ENCODE measurements at places on chromosomes 5 and 9. TPM values are rescaled to one million over a fixed set of nuclear protein-coding genes. Genes with fewer than 3 reads are reported as not detected.

DNA sequence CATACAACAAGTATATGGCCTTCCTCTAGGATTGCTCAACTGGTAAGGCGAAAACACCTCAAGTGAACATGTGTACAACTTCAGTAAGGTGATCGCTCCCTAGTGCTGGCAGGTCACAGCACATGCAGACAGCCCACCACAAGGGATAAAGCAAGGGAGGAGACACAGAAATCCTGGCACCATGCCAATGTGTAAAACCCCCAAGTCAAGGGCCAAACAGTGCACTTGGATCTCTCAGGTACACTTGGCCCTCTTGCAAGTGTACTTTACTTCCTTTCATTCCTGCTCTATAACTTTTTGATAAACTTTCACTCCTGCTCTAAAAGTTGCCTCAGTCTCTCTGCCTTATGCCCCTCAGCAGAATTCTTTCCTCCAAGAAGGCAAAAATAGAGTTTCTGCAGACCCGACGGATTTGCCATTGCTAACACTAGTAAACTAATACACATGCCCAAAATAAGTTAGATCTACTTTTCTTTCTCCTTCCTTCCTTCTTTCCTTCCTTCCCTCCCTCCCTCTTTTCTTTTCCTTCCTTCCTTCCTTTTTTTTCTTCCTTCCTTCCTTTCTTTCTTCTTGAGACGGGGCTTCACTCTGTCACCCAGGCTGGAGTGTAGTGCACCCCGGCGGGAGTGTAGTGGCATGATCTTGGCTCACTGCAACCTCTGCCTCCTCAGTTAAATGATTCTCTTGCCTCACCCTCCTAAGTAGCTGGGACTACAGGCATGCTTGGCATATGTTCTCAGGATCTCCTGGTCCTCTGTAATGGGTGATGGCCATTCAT, 6.8 kb upstream of the LNPEP start:
- no peak for DNase-seq

DNA sequence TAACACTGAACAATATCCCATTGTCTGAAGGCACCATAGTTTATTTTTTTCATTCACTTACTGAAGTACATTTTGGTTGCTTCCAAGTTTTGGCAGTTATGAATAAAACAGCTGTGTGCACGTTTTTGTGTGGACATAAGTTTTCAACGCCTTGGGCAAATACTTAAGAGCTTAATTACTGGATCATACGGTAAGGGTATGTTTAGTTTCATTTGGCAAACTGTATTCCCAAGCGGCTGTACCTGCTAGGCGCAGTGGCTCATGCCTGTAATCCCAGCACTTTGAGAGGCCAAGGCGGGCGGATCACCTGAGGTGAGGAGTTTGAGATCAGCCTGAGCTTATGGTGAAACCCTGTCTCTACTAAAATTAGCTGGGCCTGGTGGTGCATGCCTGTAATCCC, 63.7 kb upstream of the FAM120A start:
- DNase-seq, result no peak

SPATA31A3 gene
- not detected for total RNA-seq

SUSD3 gene
- 28.0 TPM for total RNA-seq

- no peak for DNase-seq
These were observed 111.8 kb downstream of the CARTPT start for GRCh38 chr5:71830681-71831539.

AFAP1L1 gene
- 1.9 TPM for total RNA-seq

RASGEF1C gene
- under 0.01 TPM for total RNA-seq

GRCh38 chr5:33721491-33722200, 170.1 kb downstream of the ADAMTS12 start:
- DNase-seq, result no peak

- peak; percentile 48 for DNase-seq
These were observed 78.9 kb upstream of the ADRB2 start for GRCh38 chr5:148747536-148747906.

FOXD4L3 gene
- under 0.01 TPM for total RNA-seq

DMGDH gene
- 1.3 TPM for total RNA-seq

- DNase-seq, result no peak
These were observed 194.8 kb upstream of the SLC30A5 start for GRCh38 chr5:68898951-68899471.

PRR16 gene
- total RNA-seq, result 0.81 TPM

DNA sequence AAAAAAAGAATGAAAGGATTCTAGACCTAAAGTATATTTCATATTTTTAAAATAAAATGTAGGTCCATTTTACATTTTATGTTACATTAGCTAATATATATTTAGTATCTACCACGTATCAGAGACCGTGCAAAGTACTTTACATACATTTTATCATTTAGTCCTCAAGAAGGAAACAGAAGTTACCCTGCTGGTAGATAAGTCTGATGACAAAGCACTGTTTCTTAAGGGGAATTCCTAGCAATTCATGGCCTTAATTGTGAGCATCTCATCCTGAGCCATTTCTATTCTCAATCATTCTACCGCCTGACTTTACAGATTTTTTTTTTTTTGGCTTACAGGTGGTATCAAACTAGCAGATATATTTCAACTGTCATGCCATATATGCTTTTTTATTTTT, 367.7 kb downstream of the PRELID2 start:
- DNase-seq, result peak; percentile 5

All from hematopoietic multipotent progenitor cell (in vitro differentiated cells).